AG08395 (cell line): ENCODE measurements at places on chromosomes 11 and 22.

GRCh38 chr11:48063424-48063978 is 83.1 kb downstream of the PTPRJ start:
- DNase-seq = peak; percentile 95

DNA sequence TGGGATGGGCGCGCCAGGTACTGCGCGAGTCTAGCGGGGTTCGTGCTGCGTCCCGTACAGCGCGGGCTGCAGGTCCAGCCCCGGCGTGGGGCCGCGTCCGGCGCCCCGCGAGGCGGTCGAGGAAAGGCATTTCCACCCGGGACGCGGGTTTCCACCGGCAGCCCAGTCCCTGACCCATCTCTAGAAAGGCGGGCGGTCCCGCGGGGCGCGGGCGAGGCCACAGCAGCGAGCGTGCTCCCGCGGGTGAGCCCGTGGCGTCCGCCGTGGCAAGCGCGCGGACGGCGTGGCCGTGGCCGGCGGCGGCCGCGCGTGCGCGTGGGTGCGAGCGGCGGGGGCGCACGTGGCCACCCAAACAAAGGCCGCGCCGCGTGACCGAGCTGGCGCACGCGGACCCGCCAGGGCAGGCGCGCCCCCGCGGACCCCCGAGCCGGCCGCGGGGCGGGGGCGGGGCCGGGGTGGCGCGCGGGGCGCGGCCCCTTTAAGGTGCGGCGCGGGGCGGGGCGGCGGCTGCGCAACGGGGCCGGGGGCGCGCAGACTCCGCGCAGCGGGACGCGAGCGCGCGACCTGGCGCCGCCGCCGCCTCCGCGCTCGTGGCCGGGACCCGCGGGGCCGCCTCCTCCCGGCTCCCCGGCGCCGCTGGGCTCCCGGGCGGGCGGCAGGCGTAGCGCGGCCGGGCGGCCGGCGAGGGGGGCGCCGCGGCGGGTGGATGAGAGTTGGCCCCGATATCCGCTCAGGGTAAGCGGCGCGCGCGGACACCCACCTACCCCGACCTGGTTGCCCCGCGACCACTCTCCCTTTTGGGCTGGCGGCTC is 39.3 kb upstream of the CELSR1 start:
- peak; percentile 90 for DNase-seq

GRCh38 chr11:20364341-20364792 is 853 bp downstream of the HTATIP2 start:
- DNase-seq = no peak

GRCh38 chr11:65571940-65572339 is 398 bp upstream of the FAM89B start:
- no peak for DNase-seq
